ENCODE measurements at places on chromosomes 5 and 9.

GRCh38 chr9:98456156-98456613 is 200.7 kb upstream of the TBC1D2 start:
- DNase-seq, result no peak

GRCh38 chr5:1139331-1140170 is 27.7 kb upstream of the SLC12A7 start:
- no peak for DNase-seq

DNA sequence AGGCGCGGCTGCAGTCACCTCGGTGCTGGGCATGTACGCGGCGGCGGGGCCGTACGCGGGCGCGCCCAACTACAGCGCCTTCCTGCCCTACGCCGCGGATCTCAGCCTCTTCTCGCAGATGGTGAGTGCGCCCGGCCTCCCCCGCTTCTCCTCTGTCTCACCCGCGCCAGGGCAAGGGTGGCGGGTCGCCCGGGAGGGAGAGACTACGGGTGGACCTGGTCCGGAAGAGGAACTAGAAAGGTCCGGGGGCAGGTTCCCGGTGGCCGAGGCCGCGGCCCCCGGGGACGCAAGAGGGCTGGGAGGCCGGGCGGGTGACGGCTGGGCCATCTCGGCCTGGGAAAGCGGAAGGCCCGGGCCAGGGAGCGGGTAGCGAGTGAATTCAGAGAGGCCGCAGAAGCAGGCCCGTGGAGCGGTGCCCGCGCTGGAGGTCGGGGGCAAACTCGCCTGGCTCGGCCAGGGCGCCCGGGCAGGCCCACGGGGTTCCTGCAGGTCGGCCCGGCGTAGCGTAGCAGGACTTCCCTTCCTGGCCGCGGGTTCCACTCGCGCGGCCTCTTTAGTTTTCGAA is 711 bp downstream of the IRX1 start:
- DNase-seq, result no peak

DNA sequence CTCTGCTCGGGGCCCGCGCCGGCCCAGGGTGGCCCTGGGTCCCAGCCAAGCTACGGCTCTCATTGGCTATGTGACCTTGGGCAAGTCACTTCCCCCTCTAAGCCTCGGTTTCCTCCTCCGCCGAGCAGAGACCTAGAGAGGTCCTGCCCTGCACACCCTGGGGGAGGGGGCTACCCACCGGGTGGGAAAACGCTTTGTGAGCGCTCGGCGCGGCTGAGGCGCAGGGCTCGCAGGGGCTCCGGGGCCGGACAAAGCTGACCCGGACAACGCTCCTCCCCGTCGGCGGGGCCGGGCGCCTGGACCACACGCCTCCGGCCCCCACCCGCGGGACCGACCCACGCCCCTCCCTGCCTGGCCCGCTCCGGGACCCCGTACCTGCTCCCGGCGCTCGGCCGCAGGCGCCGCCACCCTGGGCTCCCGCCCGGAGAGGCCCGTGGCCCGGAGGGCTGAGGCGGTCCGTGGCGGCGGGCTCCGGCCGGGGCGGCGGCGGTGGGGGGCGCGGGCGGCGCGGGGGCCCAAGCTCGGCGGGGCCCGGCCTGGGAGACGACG is 85.7 kb upstream of the MELK start:
- peak; percentile 67 for DNase-seq

GRCh38 chr5:32042551-32042961 is 131.6 kb downstream of the GOLPH3 start:
- no peak for DNase-seq

All from activated CD4-positive, alpha-beta T cell treated with anti-CD3 and anti-CD28 coated beads, Interleukin-2, amount 50 U/mL, for 48 hours (primary cell).